ENCODE measurements at places on chromosomes 7 and 10.

DNA sequence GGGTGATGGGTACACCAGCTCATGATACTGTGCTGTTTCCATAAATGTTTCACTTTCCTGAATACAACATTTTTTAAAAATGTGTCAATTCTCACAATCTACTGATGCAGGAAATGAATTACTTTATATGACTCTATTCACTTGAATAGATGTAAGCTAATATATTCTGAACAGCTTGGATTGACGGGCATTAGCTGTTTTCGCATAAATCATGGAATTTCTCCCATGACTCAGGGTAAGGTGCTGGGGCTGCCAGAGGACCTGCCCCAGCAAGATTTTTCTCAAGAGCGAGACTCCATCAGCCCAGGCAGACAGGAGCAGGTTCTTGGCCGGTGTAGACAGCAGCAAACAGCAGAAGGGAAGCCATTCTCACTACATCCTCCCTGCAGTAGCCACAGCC is 107.1 kb downstream of the PFKFB3 start:
- DNase-seq, result no peak

DNA sequence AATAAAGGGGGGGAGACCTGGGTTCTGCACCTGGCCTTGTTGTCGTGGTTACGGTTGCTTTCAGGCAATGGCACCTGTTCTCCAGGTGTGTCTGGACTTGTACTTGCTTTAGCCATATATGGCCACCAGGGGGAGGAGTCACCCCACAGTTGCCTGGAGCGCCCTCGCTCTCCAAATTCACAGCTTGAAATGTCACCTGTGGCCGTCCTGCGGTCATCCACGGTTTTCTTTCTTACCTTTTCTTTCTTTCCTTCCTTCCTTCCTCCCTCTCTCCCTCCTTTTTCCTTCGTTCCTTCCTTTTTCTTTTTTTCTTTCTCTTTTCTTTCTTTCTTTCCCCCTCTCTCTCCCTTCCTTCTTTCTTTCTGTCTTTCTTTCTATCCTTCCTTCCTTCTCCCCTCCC is 157.2 kb upstream of the ZNF92 start:
- peak; percentile 33 for DNase-seq

DNA sequence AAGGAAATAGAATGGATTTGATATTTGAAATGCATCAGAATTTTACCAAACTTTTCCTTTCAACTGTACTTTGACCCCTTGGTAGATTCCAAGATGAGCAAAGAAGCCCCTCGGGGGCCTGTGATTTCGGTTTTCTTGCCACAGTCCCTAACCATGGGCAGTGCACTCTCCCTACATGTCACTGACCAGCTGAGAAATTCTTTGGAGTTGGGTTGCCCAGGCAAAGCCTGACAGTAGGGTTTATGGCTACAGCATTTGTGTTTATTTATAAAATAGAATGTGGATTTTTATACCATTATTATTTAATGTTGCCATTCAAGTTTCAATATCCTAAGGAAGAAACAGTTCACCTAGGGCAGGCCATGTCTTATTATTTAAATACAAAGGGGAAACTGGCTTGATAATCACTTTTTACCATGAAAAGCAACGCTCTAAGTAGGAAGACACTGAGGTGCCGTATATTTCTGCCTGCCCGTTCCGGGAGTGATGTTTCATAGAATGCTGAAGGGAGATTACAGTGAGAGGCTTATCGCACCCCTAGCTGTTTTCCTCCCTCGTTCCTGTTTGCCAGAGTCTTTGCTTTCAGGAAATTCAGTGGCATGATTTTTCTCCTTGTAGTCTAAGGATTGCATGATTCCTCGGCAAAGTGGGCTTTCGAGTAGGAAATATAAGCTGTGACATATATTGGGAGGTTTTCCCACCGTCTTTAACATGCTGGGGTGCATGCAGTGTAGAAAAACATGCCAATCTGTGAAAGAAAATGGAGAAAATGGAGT is 35.8 kb downstream of the WIPF3 start:
- no peak for DNase-seq

GRCh38 chr7:135522509-135522908 is 12.6 kb upstream of the CNOT4 start:
- no peak for DNase-seq

DNA sequence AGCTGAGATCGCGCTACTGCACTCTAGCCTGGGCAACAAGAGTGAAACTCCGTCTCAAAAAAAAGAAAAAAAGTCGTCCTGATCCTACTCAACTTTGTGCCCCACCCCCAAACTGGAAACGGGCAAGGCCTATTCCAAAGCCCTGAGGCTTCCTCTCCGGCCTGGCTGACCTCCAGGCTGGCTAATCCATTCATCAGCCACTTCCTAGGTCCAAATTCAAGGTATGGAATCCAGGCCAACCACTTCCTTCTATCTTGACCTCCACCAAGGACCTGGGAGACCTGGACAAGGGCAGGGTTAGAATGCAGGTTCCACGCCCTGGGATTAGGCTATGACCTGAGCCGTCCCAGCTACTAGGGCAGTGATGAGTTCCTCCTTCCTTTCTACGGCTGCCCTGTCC is 20.4 kb upstream of the EIF4H start:
- no peak for DNase-seq

GRCh38 chr10:113879691-113880090 is 25.2 kb downstream of the NHLRC2 start:
- DNase-seq, result no peak

- DNase-seq, result no peak
These were observed 80.5 kb upstream of the SVIL start for GRCh38 chr10:29715296-29715695.

GRCh38 chr10:16545116-16545736 is 23.5 kb upstream of the C1QL3 start:
- DNase-seq, result no peak

DNA sequence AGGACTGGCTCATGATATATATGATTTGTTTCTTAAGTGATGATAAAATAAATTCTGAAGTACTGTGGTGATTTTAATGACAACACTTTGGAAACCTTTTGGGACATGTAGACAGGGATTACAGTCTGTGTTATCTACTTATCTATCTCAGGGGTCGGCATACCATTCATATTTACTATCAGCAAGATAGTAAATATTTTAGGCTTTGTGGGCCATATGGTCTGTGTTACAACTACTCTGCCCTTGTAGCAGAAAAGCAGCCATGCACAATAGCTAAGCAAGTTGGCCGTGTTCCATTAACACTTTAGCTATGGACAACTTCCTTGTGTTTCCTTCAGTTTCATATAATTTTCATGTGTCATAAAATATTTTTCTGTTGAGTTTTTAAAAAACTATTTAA is 97.8 kb upstream of the PRPS1L1 start:
- DNase-seq, result peak; percentile 56

- DNase-seq, result no peak
These were observed 135.8 kb downstream of the DGKB start for GRCh38 chr7:14766747-14767146.

DNA sequence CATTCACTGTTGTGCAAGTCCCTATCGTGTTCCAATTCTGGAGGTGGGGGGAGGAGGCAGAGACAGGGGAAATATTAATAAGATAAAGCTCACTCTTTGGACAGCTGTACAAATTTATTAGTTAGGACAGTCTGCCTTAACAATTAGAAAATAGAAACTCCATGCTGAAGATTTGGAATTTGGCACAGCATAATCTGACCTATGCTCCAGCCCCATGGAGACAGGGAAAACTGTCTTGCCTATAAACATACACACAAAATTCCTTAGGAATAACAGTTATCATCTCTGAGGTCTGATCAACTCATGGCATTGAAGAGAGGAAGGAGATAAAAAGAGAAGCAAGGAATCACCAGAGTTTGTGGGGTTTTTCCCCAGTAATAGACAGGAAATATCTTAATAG is 335.4 kb upstream of the MEOX2 start:
- DNase-seq, result peak; percentile 38

DNA sequence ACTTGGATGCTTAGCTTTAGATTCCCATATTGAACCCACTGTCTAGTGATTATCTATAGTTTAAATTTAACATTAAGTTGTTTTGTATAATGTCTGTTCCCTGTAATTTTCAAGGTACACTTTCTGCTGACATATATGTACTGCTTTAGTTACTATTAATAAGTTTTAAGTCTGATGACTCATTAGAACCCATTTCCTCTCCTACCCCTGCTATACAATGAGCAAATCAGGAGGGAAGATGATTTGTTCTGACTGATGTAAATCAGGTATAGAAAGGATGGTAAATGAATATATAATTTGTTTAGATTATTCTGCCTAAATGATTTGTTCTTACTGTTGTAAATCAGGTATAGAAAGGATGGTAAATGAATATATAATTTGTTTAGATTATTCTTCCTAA is 691.8 kb downstream of the NXPH1 start:
- no peak for DNase-seq

GRCh38 chr7:51082096-51082840 is 234.3 kb downstream of the COBL start:
- no peak for DNase-seq

DNA sequence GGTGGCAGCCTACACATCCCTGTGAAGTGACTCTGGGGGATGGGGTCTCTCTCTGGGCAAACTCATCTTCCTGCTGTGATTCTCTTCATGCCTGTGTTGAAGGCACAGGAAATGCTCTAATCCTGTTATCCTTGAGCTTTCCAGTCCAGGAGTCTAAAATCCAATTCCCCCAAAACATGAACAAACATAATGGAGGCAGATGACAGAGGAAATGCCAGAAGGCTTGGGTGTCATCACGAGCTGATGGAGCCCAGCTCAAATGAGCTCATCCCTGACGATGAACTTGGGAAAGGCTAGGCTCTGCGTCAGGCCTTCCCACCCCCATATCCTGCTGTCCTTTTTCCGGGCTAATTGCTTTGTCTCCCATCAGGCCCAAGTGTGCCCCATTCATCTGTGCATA is 165.9 kb upstream of the PODXL start:
- DNase-seq, result no peak

DNA sequence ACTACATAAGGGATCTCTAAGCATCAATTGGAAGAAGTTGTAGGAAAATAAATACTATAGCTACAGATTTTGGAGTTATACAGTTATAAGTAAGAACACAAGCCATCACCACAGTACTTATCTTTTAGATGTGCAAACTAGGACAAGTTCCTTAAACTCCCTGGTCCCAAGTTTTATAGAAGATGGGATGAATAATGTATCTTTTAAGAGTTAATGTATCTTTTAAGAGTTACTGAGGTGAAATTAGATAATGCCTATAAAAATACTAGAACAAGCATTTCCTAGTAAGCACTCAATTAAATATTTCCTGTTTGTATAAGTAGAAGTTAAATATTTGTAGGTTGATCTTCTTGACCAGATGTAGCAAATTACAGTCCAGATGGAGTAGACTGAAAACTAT is 56.8 kb downstream of the SEMA3A start:
- DNase-seq, result no peak

DNA sequence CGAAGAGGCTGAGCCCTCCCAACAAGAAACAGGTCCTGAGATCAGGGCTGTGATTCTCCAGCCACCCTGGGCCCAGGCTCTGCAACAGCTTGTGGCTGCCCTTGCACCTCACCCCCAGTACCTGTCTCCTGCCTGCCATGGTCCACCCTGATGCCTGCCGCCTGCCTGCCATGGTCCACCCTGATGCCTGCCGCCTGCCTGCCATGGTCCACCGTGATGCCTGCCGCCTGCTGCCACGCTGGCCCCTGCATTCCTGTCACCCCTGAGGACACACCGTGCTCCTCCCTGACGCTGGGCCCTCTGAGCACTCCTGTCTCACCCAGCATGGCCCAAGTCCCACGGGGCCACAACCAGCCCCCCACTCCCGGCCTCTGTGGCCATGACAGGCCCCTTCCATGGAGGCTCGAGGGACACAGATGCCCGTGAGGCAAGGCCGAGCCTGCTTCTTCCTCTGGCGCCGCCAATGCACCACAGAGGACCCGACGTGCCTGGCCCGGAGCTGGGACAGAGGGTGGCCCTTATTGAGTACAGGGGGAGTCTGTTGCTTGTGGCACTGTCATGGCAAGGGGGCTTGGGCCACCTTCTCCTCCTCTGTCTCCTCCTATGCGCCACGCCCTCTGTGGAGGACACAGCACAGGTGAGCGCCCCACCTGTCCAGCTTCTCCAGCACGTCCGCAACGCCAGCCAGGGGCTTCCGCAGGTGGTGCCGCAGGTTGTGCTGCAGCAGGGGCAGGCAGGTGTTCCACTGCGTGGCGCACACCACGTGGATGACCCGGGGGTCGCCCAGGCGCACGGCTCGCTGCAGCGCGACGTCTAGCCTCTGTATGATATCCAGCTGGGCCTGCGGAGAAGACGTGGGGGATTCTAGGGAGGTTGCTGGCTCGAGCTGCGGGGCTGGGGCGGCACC is 18.1 kb downstream of the CFAP46 start:
- DNase-seq, result no peak

DNA sequence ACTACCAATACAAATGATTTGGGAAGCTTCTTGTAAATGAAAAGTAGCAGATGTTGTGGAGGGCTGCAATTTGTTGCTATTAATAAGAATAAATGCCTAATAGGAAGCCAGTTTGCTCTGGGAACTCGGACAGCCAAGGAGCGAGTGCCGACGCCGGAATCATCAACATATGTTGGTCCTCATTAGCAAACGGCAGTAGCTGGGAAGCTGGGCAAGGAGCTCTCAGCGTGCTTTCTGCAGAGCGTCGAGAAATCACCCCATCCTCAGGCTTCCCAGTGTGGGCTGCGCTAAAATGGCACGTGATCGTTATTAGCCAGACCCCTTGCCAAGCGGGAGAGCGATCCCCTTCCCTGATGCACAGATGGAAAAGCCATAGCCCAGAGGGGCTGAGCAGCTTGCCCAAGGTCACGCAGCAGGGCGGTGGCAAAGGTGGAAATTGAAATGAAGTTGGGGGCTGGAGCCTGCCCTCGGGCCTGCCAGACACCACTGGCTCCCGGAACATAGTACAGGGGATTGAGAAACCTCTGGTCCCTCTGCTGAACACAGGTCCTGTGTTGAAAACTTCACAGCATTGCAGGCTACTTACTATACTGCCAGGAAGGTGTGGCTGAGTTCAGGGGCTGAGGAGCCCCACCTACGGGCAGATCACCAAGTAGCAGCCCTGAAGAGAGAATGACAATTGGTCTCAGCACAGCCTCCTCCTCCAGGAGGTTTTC is 326.9 kb downstream of the PLXNA4 start:
- no peak for DNase-seq

DNA sequence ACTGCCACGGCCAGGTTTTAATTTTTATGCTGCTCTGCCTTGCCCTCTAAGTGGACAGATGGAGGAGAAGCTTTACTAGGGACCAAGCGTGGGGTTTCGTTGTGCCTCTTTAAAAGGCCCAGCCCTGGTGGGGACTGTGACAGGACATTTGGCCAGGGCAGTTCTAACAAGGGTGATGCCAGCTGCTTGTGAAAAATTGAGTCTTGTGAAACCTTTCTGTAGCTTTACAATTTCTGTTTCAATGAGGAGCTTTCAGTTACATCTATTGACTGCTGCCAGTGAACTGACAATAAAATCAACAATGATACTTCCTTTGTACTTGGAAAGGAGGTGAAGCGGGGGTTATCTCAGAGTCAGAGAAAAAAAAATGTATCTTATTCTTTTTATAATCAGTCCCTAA is 233.1 kb upstream of the CSTF2T start:
- no peak for DNase-seq

Measured in muscle of back (tissue), 13 donors.